ENCODE measurements at places on chromosomes 2 and 18. TPM values are rescaled to one million over a fixed set of nuclear protein-coding genes. Genes with fewer than 3 reads are reported as not detected.

GRCh38 chr2:179711375-179711774, 150.0 kb downstream of the ZNF385B start:
- no peak for DNase-seq

The NLRC4 gene
- 0.13 TPM for total RNA-seq

The LOXHD1 gene
- not detected for total RNA-seq

GRCh38 chr18:24479371-24479770, 18.9 kb downstream of the HRH4 start:
- no peak for DNase-seq

DNA sequence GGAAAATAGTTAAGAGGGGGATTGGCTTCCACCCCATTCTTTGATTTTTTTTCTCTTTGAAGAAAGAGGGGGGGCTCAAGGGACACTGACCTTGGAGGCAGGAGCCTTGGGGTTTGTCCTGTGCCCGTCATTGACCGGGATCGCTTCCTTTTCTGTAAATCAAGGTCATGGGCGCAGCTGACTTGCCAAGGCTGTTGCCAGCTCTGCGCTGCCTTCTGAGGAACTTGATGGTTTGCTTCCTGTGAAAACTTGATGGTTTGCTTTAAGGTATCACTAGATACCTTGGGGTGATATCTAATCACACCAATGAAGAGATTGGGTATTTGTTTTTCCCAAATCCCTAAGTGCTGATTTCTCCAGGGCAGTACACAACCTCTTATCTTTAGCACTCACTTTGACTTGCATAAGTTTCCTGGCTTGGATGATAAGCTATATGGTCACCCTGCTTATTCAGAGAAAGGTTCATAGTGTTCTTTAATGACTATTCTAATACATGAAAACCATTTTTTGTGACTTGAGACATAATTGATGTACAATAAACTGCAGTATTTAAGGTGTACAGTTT, 56.0 kb downstream of the DGKD start:
- DNase-seq = peak; percentile 33

- DNase-seq = no peak
These were observed 4.4 kb downstream of the ADCYAP1 start for GRCh38 chr18:908758-909724.

DNA sequence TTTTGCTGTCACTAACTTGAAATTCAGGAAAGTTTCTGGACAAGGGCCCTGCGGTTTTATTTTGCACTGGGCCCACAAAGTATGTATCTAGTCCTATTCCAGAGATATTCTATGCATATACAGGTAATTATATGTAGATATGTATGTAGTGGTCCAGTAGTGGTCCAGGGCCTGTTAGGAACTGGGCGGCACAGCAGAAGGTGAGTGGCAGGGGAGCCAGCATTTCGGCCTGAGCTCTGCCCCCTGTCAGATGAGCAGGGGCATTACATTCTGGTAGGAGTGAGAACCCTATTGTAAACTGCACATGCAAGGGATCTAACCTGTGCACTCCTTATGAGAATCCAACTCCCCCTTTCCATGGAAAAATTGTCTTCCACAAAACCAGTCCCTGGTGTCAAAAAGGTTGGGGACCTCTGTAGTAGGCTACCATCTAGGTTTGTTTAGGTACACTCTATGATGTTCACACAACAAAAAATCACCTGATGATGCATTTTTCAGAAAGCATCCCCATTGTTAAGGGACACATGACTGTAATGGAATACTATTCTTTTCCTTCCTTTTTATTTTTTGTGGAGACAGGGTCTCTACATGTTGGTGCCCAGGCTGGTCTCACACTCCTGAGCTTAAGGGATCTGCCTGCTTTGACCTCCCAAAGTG, 2.8 kb upstream of the PPP4R3B start:
- DNase-seq = no peak
